ENCODE measurements at places on chromosomes 5 and 9.
A peak's percentile ranks its signal among the peaks of the same experiment; 100 is the strongest.

DNA sequence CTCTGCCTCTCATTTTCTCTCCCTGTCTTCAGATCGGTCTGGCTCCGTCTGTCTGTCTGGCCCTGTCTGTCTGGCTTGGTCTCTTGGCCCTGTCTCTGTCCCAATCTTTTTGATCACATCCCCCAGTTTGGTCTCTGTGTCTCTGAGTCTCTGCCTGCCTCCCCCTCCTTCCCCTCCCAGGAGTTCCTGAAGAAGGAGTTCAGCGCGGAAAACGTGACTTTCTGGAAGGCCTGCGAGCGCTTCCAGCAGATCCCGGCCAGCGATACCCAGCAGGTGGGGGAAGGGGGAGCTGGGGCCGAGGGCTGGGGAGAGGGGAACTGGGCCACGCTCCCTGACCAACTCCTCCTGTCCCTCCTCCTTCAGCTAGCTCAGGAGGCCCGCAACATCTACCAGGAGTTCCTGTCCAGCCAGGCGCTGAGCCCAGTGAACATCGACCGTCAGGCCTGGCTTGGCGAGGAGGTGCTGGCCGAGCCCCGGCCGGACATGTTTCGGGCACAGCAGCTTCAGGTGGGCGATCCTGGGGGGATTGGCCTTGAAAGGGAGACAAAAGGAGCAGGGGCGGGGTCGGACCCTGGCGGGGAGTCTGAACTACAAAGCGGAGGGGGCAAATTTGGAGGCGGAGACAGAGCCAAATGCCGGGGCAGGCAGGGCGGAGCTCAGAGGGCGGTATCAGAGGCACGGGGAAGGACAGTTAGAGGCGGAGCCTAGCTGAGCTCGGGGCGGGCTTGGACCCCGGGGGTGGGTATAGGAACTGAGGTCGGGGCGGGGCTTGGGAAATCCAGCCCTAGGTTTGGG lies 9.0 kb downstream of the RGS14 start:
- peak; percentile 96 for DNase-seq

DNA sequence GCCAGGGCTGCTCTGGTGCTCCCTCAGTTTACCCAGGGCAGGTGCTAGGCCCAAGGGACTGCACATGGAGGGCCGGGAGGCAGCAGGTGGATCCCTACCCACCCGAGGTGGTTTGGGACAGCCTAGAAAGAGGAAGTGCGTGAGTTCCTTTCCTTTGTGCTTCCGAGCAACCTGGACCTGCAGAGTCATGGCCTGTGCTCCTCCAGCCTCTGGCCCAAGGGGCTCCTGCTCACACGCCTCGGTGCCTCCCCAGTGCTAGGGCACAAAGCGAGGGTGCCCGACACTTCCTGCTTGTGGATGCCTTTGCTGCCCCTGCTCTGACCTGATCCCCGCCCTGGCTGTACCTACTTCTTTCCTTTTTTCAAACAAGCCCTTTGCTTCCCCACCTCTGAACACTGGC lies 79.3 kb downstream of the RXRA start:
- no peak for DNase-seq

DNA sequence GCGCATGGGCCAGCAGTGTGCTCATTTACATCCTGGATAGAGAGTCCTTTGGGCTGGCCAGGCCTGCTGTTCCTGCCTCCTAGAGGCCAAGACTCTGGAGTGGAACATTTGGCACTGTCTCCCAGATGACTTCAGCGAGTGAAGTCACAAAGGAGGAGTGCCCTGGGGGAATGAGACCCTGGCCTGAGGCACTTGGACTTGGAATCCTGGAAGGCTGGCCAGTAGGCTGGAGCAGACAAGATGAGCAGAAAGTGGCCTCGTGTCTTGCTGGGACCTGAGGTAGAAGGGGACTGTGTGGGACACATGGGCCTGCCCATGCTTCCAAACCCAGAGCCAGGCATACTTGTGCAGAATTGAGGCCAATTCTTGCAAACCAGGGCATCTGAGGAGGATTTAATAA lies at the start of gene TSSK1B:
Gene TSSK1B, minus strand, starts transcription at position 101 of the 400 bp plus-strand sequence. CDS start 150 bp downstream, outside the sequence.
- no peak for DNase-seq

- no peak for DNase-seq
These were observed 5.9 kb upstream of the ACSL6 start for GRCh38 chr5:132017316-132017715.
